ENCODE measurements at places on chromosomes 7 and 10.

DNA sequence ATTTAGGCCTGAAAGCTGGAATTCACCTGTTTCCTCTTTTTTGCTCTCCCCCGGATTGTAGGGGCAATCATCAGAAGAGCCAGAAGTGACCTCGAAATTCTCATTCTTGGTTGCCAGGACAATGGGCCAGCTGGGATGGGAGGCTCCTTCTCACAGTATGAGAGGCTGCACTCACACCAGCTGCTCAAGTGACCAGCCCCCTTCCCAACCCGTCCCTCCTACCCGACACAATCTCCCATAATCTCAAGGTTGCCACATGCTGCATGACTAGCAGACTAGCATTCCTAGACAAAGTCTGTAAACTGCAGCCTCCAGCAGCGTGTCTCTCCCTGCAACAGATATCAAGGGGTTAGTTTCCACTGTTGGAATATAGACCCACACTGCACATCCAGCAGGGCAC lies 110.3 kb downstream of the C1GALT1 start:
- DNase-seq, result no peak

GRCh38 chr10:51269821-51270220 lies 195.5 kb downstream of the PRKG1 start:
- DNase-seq, result no peak

GRCh38 chr7:94440451-94441039 lies 45.9 kb downstream of the COL1A2 start:
- peak; percentile 35 for DNase-seq

GRCh38 chr7:42550706-42551470 lies 313.9 kb upstream of the GLI3 start:
- DNase-seq, result no peak

DNA sequence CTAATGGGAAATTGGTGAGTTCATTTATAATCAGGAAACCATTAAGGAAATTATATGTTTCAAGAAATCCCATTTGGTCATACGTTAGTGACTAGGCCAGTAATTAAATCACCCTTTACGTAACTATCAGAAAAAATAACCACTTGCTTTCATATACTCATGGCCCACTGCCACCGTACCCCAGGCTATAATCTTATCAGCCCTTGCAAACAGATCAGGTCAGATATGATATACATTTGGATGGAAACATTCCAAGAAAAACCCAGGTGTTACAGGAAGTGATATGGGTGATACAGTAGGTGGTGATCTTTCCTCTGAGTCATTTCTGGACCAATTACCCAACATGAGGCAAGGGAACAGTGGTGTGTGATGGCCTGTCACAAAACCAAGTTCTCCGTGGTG lies 481.0 kb upstream of the SEMA3A start:
- no peak for DNase-seq

- peak; percentile 3 for DNase-seq
Observed at GRCh38 chr10:76034353-76035205, 603.2 kb downstream of the LRMDA start.

- no peak for DNase-seq
Observed at GRCh38 chr7:75054744-75055143, 18.9 kb downstream of the RCC1L start.

DNA sequence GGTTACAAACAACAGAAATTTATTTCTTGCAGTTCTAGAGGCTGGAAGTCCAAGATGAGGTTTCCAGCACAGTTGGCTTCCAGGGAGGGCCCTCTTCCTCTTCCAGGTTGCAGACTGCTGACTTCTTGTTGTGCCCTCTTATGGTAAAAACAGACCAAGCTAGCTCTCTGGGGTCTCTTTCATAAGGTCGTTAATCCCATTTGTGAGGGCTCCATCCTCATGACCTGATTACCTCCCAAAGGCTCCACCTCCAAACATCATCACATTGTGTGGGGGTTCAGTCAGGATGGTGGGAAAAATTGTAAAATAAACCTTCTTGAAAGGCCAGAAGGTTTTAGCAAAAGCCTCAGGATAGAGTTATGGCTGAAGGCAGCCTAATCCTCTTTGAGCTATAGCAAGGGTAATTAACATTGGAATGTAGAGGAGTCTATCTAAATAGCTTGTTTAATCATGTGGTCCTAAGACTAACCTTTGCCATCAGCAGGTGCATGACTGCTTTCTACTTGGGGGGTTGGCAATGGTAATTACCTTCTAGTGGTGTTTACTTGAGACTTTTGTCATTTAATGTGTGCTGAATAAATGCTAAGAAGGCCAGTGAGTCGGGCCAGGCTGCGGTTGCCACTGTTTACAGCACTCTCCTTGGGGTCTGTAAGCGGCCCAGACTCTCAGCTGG lies 80.8 kb downstream of the PPP1R17 start:
- DNase-seq, result no peak
